ENCODE measurements at places on chromosomes 11 and 22.
A peak's percentile ranks its signal among the peaks of the same experiment; 100 is the strongest.

- no peak for DNase-seq
Observed at GRCh38 chr11:14607713-14608112, 35.9 kb upstream of the PDE3B start.

DNA sequence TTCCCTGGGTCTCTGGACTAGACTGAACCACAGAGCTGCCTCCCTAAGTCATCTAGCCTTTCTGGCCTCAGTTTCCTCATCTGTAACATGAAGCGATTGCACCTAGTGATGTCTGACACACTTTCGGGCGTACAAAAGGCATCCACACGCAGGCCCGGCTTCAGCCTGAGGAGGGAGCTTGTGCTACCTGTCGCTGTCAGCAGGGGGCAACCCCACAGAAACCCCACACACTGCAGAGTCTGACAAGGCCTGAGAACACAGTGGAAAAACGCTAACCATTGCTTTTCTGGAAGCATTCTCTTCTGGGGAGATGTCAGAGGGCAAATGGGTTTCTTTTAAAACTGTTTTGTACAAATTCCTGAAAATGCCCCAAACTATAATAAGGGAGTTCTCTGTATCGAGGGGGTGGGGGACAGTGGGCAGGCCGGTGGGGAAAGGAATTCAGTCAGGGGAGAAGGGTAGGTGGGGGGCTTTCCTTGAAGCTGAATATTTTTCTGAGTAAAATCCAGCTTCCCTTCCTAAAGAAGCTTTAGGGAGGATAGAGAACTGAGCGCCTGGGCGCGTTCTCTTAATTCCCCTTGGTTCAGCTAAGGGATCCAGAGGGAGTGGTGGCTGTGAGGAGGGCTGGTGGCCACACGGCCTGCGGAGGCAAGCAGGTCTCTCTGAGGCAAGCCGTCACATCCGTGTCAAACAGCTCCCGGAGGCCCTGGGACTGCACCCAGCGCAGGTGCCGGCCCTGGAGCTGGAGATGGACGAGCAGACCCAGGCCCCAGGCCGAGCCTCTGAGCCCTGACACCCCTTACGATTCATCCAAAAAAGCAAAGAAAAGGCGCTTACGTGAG, 533 bp downstream of the ELF5 start:
- DNase-seq: peak; percentile 48

DNA sequence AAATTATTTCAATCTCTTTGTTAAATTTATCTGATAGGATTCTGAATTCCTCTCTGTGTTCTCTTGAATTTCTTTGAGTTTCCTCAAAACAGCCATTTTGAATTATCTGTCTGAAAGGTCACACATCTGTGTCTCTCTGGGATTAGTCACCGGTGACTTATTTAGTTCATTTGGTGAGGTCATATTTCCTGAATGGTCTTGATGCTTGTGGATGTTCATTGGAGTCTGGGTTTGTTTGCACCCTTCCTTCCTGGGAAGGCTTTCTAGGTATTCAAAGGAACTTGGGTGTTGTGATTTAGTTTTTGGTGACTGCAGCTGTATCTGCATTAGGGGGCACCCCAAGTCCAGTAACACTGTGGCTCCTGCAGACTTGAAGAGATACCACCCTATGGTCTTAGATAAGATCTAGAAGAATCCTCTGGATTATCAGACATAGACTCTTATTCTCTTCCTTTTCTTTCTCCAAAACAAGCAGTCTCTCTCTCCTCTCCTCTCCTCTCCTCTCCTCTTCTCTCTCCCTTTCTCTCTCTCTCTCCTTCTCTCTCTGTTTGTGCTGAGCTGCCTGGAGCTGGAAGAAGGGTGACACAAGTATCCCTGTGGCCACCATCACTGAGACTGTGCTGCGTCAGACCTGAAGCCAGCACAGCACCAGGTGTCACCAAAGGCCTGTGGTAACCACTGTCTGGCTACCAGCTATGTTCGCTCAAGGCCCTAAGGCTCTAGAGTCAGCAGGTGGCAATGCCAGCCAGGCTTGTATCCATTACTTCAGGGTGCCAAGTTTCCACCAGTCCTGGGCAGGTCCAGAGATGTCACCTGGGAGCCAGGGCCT, 3.3 kb upstream of the HEPN1 start:
- no peak for DNase-seq

DNA sequence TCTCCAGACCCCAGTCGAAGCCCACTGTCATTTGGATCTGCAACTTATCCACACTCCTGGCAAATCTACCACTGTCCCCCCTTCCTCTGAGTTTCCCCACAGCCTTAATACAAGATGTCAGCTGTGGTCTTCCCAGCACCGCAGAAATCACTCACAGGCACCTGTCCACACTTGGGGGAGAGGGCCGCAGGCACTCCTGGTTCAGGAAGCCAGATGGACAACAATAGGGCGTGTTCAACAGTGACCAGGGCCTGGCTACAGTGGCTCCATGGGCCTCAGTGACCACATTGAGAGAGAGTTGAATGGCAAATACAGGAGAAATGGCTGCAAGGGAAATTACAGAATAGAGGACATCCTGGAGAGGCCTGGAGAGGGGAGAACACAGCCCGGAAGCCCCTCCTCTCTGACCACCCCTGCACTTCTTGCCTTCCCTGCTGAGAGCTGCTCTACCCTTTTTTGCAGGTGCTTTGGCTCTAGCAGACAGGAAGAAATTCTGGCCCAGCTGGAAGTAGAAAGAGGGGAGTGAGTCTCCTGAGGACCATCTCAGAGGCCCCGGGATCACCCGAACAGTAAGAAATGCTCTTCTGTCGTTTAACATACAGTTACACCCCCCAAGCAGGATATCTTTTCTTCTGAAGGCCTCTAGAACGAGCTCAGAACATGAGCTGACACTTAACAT, 164.6 kb downstream of the FEZ1 start:
- DNase-seq: no peak

GRCh38 chr11:121032546-121032945, 8.6 kb downstream of the TBCEL start:
- no peak for DNase-seq

GRCh38 chr22:35903571-35904335, 124.9 kb downstream of the RBFOX2 start:
- no peak for DNase-seq

DNA sequence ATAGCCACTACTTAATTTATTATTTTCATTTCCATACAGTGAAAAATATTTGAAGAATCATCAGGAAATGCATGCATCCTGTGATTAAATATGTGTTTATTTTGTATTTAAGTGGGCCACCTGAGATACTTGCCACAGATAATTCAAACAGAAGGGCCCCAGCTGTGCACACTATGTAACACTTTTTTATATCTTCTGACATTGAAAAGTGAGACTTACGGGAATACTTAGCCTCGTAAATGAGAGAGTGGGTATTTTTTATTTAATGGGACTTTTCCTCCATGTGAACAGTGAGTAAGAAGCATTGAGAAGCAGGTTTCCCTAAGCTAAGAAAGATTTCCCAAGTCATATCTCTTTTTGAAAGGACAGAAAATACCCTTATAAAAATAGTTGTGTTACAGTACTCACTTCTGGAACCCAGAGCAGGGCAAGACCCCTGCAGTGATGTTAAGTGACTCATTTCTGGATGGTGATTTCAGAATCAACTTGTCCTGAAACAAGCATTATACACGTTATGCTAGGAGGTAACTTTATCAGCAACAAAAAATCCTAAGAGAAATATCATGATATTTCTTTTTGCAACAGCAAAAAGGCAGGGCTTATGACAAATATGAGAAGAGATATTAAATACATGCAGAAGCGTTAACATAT, 478.1 kb upstream of the CHORDC1 start:
- DNase-seq: no peak

DNA sequence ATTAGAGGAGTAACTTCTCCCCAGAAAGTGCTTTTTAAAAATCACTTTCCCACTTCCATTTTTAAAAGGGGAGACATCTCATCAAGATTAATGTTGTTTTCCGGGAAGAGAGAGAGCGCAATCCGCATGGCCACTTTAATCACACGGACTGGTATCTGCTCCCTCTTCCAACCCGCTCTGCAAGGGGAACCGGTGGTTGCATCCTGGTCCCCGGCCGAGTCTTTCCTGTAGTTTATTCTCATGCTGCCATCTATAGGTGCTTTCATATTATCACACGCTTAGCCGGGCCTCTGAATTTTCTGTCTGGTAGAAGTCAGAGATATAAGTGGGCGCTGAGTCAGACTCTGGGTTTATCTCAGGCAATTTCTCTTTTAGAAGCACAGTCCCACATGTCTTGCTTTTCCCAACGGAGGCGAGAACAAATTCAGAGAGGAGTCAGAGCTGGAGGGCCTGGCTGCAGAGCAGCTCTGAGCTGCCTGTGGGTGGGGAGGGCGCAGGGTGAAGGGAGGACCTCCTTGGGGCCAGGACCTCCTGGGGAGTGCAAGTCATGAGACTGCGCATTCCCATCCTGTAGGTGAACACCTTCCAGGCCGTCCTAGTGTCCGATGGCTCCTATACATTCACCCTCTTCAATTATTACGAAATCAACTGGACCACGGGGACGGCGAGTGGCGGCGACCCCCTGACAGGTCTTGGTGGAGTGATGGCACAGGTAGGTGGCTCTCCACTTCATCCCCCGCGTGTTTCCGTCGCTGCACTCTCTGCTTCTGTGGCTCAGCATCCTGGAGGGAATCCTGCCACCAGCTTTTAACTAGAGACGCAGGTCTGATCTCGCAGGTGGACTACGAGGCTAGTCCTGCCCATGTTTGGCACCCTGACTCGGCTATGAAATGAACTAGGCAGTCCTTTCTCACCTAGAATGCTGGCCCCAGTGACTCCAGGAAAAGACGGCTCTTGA, 11.7 kb downstream of the TECTA start:
- peak; percentile 37 for DNase-seq

DNA sequence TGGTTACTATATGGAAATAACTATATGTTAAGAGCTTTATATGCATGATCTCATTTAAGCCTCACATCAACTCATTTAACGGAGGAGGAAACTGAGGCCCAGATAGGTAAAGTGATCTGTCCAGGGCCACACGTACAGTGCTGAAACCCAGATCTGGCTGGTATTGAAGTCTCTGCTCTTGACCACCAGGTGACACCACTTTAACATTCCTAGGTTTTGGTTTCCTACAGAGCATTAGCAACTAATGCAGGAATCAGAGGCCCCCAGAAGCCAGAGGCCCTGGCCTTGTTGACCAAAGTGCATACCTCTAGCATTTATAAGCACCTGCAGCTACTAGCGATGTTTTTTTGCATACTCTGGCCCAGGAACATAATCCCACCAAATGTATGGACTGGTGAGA, 12.9 kb upstream of the LIMK2 start:
- DNase-seq: no peak

DNA sequence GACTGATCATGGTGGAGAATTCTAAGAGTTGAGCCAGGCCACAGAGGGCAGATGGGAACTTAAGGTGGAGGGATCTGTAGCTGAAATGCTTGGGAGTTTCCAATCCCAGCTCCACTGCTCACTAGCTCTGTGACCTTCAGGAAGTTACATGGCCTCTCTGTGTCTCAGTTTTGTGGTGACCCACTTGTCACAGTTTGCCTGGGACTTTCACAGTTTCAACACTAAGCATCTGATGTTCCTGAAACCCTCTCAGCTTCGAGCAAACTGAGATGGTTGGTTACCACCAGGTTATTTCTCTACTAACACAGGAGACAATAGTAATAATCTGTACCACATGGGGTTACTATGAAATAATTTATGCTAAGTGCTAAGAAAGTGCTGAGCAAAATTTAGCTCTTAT, 505.3 kb downstream of the OPCML start:
- no peak for DNase-seq

DNA sequence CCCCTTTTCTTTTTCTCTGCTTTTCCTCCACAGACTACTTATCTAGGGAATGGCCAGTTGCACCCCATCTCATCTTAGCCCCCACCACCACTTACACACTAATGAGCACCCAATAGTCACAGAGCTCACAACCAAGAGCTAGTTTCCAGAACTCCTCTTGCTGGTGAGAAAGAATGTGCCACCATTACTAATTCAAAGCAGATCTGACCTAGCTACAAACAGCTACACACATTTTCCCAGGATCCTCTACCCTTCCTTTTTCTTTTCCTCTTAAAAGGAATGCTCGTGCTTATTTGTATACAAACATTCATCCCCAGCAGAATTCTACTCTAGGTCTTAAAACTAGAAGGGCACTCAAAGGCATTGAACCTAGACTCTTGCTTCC, 136.8 kb downstream of the CD44 start:
- no peak for DNase-seq

DNA sequence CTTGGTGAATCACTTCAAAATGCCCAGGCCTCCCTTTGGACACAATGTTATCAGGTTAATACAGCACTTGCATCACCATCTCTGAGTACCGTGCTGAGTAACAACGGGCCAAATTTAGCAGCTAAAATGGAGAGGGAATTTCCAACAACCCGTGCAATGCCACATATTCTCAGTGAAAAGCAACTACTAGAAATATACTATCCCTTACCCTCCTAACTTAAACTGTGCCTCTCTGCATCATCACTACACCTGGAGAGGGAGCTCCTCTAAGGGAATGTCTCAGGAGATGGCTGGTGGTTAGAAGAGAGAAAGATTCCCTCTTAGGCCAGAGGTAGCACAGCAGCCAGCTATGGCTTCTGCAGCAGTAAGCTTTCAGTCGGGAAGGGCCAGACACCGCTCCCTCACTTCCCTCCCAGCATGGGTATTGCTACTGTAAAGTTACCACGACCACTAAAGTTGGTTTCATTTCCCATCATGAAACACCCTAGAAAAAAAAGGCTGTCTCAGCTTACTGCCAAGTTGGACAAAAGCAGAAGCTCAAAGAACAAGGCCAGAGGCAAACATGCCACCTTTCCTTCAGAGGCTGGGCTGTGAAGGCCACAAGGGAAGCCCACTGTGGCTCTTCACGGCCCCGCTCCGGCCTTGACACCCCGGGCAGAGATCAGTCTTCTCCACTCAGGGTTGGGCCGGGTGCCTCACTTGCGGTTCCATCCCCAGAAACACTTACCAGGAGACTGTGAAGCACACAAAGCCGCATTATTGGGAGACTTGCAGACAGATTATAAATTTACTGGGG, 3.9 kb downstream of the MAML2 start:
- no peak for DNase-seq

DNA sequence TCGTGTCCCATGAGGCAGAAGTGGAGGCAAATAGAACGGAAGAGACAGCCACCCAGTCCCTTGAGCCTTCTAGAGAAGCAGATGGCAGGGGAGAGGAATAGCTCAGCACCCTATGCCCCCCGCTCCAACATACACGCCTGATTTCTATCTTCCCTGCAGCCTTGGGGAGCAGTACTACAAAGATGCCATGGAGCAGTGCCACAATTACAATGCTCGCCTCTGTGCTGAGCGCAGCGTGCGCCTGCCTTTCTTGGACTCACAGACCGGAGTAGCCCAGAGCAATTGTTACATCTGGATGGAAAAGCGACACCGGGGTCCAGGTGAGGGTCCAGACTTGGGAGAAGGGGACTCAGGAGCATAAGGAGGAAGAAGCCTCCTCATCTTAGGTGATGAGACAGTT, 6.6 kb downstream of the DPF2 start:
- DNase-seq: no peak

- DNase-seq: no peak
Observed at GRCh38 chr11:113279591-113279990, 34.8 kb upstream of the TTC12 start.

DNA sequence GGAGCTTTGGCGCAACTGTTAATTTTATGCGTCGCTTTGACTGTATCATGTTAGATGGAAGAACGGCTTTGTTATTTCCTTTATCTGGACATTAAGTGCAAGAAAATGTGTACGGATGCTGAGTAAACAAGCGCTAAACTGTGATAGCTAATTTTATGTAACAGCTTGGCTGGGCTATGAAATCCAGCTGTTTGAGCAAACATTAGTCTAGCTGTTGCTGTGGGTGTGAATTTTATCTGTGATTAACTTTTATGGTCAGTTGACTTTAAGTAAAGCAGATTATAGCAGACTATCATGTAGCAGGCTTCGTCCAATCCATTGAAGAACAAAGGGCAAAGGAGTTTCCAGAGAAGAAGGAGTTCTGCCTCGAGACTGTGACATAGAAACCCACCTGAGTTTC, 14.0 kb downstream of the OR8A1 start:
- no peak for DNase-seq

- DNase-seq: no peak
Observed at GRCh38 chr22:41350087-41350486, 31.7 kb upstream of the TEF start.
